Nucleus accumbens (tissue), 56 donors: ENCODE measurements at places on chromosomes 7 and 10.

DNA sequence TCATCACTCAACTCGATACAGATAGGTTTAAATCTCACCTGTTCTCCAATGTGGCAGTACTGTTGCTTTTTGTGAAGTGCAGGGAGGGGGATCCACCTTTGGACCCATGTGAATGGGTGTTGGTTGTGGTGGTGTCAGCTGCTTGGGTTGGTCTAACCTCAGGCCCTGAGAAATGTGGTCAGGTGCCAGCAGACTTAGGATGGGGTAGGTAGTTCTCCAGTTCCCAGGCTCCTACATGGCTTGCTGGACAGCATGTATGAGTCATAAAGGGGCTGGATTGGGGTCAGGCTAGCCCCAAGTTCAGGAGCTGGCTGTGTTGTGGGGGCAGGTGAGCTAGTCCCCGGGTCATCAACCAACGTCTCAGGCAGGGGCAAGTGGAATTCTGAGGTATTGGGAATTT, 472.6 kb upstream of the CNTNAP2 start:
- DNase-seq = no peak

DNA sequence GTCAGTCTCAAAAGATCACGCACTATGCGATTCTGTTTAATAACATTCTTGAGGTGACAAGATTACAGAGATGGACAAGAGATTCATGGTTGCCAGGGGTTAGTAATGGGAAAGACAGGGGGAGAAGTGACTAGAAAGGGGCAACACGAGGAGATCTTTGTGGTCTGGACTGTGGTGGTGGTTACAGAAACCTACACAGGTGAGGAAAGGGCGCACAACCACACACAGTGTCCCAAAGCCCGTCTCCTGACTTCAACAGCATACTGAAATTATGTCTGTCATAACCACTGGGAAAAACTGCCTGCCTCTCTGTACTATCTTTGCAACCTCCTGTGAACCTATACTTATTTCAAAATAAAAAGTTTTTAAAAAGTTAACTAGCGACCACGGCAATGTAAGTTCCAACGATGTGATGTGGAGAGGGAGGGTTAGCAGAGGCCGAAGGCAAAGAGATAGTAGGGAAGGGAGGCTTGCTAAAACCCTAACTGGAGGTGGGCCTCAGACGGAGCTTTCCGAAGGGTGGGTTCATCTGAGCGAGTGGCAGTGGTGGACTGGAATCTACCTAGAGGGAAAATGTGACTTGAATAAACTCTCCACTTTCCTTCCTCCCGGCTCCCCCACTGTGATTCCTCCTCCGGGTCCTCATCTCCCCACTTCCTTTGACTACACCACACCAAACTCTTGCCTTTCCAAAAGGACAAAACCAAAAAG, 43.7 kb downstream of the GNA12 start:
- DNase-seq = no peak

DNA sequence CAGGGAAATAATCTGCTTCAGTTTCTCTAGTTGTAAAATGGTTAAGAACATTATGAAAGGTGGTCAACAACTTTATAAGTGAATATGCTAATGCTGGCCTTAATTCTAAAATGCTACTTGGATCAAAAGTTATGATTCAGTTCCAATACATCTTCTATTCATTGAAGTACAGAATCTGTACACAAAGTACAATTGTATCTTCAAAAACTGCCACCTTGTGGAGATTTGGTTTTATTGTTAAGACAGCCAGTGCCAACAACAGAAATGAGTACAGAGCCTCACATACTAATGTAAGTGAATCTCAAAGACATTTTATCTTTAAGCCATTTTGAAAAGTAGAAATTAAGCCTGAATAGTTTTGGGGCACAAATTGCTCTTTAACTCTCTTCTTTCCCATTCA, 194.0 kb downstream of the CFTR start:
- no peak for DNase-seq

- no peak for DNase-seq
These were observed 20.4 kb downstream of the LRRC72 start for GRCh38 chr7:16546921-16547505.

DNA sequence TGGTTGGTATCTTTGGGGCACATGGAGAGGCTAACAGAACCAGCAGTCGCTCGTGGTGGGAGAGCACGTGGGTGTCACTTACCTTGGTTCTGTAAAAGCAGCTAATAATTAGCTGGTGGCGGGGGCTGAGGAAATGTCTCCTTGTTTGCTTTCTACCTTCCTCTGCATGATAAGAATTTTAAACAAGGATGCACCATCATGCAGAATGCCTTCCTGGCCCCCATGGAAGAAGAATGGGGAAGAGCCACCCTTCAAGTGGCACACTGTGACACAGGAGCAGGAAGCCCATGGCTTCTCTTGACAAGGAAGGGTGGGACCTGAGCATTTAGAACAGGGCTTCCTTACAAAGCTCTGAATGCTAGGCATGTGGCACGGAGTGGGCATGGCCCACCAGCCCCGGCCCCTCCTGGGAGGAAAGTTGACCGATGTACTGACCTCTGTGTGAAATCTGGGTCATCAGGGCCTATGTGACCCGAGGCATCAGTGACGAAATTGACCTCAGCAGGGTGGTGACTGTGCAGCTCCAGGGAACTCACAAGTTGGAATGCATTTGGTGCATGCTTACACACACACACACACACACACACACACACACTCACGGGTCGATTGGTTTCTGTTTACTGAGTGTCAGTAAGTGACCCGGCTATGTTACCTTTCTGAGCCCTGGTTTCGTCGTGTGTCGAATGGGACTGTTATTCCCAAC, 116.9 kb upstream of the ANLN start:
- DNase-seq = no peak

DNA sequence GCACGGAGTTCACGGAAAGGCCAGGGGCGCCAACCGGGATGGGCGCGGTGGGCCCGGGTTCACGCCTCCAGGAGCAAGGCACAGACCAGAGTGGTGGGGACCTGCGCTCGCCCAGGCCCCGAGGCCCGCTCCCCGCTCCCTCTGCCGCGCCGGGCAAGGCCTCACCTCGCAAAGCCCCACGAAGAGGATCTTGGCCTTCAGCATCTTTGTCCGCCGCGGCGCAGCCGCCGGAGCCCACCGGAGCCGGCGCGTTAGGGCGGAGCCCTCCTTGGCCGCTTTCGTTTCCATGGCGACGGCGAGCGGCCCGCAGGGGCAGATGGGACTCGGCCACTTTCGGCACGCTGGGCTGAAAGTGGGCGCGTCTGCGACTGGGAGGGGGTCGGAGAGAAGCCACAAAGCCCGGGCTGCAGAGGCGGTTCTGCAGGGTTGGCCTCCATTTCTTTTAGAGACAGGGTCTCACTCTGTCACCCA, 944.4 kb upstream of the ZNF722 start:
- DNase-seq = no peak

DNA sequence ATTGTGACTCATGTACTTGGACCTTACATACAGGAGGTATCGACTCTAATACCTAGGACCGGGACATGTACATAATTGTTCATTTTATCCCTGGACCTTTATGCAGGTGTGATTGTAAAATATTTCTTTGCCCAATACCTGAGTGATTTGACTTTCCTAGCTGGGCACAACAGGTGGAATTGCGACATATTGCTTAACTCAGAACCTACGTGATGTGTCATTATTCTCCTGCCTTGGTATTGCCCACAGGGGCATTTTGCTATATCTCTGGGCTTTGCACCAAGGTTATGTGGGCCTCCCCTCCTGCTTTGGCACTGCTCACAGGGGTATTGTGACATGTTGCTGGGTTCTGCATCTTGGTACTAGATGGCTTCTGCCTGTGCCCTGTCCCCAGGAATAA, 23.9 kb upstream of the ZNF107 start:
- no peak for DNase-seq

GRCh38 chr7:52940481-52940880, 95.0 kb upstream of the POM121L12 start:
- DNase-seq = no peak

- DNase-seq = no peak
These were observed 194.6 kb upstream of the NRG3 start for GRCh38 chr10:81680359-81680758.

GRCh38 chr7:98323597-98324322, 42.3 kb downstream of the BRI3 start:
- no peak for DNase-seq
